Smooth muscle cell of trachea (primary cell): ENCODE measurements at places on chromosomes 1 and 21. TPM values are rescaled to one million over a fixed set of nuclear protein-coding genes. Genes with fewer than 3 reads are reported as not detected.

The GNAI3 gene
- 13.6 and 21.8 TPM in 2 replicates for total RNA-seq

The SHE gene
- total RNA-seq, result under 0.01 and 0.15 TPM in 2 replicates

The CATSPERE gene
- 0.44 and 0.99 TPM in 2 replicates for total RNA-seq

The DPYD gene
- 86.5 and 116 TPM in 2 replicates for total RNA-seq

The NBL1 gene
- 117 and 301 TPM in 2 replicates for total RNA-seq

The C21orf58 gene
- total RNA-seq, result 3.0 and 8.9 TPM in 2 replicates

The LCE2A gene
- not detected in 2 replicates for total RNA-seq

The ESRRG gene
- total RNA-seq, result 0.17 and 0.29 TPM in 2 replicates

The VHLL gene
- not detected in 2 replicates for total RNA-seq

The PRKCZ gene
- total RNA-seq, result 1.5 and 2.5 TPM in 2 replicates

The SPOCD1 gene
- total RNA-seq, result 61.5 and 76.4 TPM in 2 replicates
